ENCODE measurements at places on chromosomes 13 and 19.

DNA sequence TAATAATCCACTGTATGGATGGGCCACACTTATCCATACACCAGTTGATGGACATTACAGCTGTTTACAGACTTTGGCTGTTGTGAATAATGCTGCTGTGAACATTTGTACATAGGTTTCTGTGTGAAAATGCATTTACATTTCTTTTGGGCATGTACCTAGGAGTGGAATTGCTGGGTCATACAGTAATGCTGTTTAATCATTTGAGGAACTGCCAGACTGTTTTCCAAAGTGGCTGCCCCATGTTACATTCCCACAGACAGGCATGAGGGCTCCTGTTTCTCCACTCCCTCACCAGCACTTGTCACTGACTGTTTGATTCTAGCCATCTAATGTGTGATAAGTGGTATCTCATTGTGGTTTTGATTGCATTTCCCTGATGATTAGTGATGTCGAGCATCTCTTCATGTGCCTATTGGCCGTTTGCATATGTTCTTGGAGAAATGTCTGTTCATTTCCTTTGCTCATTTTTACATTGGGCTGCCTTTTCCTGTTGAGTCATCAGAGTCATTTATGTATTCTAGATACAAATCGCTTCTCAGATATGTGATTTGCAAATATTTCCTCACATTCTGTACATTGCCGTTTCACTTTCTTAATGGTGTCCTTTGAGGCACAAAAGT lies 12.8 kb downstream of the TMEM255B start:
- DNase-seq = no peak

- DNase-seq = no peak
Observed at GRCh38 chr19:3963458-3964255, 7.2 kb downstream of the DAPK3 start.

DNA sequence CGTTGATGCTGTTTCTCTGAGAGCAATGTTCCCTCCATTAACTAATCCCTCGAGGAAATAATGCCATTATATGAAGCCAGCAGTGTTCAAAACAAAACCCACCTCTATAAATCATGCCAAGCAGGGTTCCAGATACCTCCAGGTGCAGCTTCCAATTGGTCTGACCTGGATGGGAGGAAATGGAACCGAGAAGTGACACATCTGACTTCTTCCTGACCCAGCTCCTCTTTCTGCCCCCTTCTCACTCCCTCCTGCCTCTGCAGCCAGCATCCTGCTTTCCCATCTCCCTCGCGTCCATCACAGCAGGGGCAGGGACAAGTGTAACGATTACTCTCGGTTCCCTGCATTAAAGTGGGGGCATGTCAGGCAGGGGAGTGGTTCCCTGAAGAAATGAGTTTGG lies 37.5 kb downstream of the HSPH1 start:
- DNase-seq = no peak

DNA sequence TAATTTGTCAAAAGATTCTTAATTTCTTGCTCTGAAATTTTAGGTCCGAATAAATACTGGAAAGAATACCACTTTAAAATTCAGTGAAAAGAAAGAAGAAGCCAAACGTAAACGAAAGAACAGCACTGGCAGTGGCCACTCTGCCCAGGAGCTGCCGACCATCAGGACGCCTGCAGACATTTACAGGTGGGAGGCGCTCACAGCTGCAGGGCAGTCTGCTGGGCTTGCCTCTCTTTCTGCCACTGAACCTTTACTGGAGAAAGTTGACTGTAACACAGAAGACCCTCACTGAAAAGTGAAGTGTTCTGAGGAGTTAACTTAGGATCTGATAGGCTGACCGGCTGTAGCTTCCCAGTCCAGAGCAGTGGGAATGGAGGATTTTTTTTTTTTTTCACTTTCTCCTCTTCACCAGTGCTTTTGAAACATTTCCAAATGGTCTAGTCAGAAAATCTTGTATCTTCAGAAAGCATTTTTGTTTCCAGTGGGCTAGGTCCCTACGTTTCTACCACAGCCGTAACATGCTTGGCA lies 69.1 kb downstream of the URI1 start:
- DNase-seq = no peak

GRCh38 chr13:41895478-41895877 lies 65.4 kb downstream of the VWA8 start:
- no peak for DNase-seq

DNA sequence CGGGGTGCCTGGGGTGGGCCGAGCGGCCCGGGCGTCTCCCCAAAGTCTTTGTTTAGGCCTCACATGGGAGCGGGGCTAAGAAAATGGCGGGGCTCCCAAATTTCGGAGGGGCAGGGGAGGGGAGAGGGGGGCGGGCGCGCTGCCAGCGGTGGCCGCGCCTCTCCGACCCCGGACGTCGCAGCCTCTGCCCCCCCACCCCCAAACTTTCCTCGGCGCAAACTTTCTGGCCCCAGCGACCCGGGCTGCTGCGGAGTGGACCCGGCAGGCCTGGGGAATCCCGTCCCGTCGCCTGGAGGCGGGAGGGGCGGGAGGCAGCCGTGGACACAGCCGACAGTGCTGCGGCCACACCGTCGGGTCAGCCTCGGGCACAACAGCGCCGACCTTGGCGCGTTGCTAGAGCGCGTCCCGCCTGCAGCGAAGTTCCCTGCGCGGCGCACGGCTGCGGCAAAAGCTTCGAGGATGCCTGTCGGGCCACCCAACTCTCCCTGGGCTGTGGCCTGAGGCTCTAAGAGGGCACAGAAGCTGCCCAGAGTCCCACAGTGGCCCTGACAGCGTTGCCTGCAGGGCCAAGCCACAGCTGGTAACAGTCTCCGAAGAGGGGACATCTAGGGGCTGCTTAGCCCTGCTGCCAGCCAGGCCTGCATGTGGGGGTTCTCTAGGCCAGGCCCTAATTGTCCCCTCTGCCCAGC lies 1.3 kb downstream of the NFIX start:
- no peak for DNase-seq

GRCh38 chr13:81138353-81138980 lies 797.5 kb upstream of the SPRY2 start:
- no peak for DNase-seq

DNA sequence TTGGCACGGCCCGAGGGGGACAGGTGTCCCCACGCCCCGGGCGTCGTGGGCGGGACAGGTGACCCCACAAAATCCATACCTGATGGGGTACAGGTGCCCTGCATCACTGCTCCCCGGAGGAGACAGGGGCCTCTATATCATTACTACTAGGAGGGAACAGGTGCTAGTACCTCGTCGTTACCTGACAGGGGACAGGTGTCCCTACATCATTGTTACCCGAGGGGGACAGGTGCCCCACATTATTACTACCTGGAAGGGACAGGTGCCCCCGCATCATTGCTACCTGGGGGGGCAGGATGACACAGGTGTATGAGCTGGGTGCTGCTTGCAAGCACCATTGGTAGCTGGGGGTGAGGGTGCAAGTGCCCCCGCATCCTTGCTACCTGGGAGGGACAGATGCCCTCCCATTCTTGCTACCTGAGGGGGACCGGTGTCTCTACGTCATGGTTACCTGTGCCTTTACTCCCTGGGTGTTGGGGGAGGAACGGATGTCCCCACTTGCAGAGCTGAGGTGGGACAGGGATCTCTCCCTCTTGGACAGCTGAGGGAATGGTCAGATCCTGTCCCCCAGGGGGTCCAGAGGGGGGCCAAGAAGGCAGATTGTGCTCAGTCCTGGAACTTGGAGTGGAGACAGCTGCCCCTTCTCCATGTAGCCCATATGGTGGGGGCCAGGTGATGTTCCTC lies 620 bp downstream of the CRTC1 start:
- no peak for DNase-seq

GRCh38 chr13:106633321-106633720 lies 65.4 kb upstream of the ARGLU1 start:
- no peak for DNase-seq

GRCh38 chr19:38850976-38851621 lies 1.3 kb upstream of the HNRNPL start:
- no peak for DNase-seq

DNA sequence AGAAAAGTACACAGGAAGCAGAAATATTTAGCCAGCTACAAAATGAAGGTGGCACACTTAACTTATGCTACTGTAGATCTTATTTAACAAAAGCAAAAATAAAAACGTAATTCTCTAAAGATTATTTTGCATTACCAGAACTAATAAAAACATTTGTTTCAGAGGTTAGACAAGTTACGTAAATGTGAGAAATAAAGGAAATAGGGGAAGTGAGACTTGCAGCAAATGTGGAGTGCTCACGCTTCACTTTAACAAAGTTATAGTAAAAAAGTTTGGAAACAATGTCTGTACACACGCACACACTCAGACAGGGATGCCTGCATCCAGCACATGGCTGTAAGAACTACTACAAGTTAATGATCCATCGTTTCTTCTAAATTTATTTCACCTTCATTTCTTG lies 83.7 kb downstream of the NALCN start:
- no peak for DNase-seq

- DNase-seq = no peak
Observed at GRCh38 chr13:23990455-23990854, 93.2 kb upstream of the C1QTNF9B start.

GRCh38 chr19:55406826-55407549 lies 600 bp downstream of the UBE2S start:
- DNase-seq = no peak

DNA sequence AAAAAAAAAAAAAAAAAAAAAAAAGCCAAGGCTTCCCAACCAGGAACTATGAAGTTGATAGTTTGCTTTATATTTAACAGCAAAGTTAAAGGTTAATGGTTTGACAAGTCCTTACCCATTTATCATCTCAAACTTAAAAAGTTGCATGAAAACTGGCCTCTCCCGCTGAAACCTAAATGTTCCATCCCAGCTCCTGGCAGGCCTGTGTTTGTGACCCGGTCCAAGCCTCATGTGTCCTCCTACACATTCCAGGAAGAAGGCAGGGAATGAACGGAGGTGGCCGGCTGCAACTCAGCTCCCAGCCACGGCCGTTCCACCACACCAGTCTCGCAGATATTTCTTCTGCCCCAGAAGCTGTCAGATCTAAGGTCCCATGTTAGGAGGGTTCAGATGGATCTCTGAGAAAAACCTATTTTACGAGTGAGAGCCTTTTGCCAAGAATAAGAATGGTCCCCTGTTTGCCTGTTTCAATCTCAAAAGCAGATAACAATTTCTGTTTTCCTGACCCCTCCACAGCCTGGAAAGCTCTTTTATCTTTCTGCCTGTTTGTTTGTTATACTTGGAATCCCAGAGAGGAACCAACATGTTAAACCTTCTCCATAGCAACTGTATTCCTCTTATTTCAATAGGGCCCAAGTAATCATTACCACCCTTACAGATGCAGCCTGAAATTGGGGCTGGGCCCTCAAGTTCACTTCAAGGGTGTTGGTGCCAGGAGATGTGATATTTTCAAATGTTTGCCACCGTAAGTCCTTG lies 56.5 kb downstream of the KCTD12 start:
- DNase-seq = no peak

- DNase-seq = no peak
Observed at GRCh38 chr19:31223740-31224534, 125.3 kb downstream of the TSHZ3 start.

GRCh38 chr19:43589678-43590077 lies 6.3 kb downstream of the IRGQ start:
- DNase-seq = no peak

DNA sequence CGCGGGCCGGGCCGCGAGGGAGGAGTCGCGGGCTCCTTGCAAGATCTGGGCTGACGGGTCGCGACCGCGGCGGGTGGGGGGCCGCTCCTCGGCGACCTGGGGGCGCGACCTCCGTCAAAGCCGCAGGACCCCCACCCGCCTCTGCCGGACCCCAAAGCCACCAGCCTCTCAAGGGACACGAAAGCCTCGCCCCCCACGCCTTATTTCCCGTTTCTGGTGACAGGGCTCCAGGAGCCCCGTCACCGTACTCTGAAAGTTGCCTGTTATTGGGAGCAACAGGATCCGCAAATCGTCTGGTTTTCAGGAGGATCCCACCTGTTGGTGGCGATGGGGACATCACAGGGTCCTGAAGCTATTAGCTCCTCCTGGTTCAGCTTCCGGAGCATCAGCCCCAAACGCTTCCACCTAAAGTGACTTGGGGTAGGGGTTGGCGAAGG lies 530 bp downstream of the MAU2 start:
- no peak for DNase-seq

DNA sequence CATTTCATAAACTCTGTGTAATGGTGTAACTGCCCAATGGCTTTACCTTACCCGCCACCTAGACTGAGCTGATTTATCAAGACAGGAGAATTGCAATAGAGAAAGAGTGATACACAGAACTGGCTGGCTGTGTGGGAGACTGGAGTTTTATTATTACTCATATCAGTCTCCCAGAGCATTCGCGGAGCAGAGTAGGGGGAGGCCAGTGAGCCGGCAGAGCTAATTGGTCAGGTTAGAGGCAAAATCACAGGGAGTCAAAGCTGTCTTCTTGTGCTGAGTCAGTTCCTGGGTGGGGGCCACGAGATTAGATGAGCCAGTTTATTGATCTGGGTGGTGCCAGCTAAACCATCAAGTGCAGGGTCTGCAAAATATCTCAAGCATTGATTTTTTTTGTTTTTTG lies 23.4 kb upstream of the SLITRK1 start:
- DNase-seq = no peak

- DNase-seq = no peak
Observed at GRCh38 chr13:31970231-31970930, 61.2 kb upstream of the FRY start.

- DNase-seq = no peak
Observed at GRCh38 chr13:27822258-27822872, 30.1 kb downstream of the GSX1 start.

DNA sequence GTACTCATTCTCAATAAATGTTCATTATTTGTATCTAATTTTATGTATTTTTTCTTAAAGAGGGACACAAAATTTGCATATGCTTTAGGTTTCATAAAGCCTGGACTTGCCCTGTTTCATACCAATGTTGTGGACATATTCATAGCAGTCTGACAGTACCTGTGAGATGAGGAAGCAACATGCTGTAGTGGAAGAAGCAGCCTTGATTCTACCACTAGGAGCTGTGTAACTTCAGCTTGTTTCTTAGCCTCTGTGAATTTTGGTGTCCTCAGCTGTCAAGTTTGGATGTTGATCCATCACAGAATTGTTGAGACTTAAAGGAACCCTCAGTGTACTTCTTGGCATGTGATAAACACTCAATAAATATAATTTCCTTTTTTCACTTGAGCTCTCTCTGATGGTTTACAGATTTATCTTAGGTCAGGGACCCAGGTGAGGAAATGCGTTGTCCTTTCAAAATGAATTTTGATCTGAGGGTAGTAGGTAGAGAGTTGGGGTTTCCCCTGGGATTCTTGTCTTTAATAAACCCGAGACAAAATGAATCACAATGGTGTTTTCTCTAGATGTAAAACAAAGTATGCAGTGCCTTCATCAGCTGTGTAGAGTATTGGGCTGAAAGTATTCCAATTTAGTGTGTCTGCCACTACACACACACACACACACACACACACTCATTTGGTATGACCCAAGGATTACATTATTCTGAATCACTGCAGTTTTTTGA lies 152.1 kb downstream of the KCNRG start:
- DNase-seq = no peak

DNA sequence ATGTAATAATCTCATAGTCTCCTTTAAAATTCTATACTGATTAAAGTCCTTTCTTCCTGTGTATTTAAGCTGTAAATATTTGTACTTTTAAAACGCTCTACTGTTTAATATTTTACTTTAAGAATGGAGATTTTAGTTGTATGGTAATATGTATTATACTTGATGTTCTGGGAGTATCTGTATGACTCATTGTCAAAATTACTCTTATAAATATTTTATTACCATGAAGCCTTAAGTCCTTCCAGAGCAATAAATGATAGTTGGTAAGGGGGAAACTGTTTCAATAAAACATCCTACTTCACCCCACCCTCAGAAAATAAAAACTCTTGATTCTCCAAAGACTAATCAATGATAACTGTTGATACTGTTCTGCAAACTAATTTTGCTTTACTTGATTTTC lies 6.4 kb downstream of the PCDH9 start:
- no peak for DNase-seq

Measured in activated CD4-positive, CD25-positive, alpha-beta regulatory T cell (primary cell).